ENCODE measurements at places on chromosomes 6 and 20. TPM values are rescaled to one million over a fixed set of nuclear protein-coding genes. Genes with fewer than 3 reads are reported as not detected.

Gene OTOR
- total RNA-seq = not detected

Gene UST
- 0.15 TPM for total RNA-seq

GRCh38 chr20:35248641-35249475 is 22.4 kb downstream of the MMP24 start:
- H3K36me3 ChIP-seq = no peaks in the 10 kb centered on the region
- H3K27me3 ChIP-seq = no peaks in the 10 kb centered on the region
- H3K4me1 ChIP-seq = no peaks in the 10 kb centered on the region
- no peak overlapping the region for H3K27ac ChIP-seq
- DNase-seq = no peak
- H3K4me3 ChIP-seq = no peak overlapping the region

DNA sequence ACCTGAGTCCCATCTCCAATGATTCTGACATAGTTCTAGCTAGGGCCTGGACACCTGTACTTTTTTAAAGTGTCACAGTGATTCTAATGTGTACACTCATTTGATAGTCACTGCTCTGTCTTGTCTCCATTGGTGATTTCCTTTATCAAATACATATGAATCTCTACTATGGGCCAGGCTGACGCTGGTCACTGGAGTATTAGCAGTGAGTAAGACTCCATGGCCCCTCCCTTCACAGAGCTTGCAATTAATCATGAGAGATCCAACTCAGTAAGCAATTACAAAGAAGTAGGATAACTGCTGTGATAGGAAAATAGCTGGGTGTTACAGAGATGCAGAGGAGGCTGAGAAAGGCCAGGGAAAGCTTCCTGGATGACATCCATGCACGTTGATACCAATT is 19.3 kb upstream of the SASH1 start:
- H3K4me1 ChIP-seq = no peaks in the 10 kb centered on the region
- no peak overlapping the region for H3K27ac ChIP-seq
- H3K4me3 ChIP-seq = no peak overlapping the region
- no peaks in the 10 kb centered on the region for H3K27me3 ChIP-seq
- DNase-seq = no peak
- H3K36me3 ChIP-seq = no peaks in the 10 kb centered on the region

DNA sequence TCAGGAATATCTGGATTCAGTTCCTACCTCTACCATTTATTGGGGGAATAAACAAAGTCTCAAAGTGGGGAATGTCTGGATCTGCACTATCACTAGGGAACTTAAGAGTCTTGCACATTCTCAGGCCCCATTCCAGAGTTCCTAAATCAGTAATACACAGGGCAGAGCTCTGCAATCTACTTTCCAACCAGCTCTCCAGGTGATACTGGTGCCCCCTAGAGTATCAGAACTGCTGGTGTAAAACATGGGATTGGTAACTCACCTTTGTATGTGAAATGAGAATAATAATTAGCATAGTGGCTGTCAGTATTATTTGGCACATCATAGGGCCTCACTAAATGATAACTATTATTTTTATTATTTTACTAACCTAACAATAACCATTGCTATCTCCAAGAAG is 278.8 kb upstream of the IMPG1 start:
- H3K27ac ChIP-seq = no peak overlapping the region
- H3K4me3 ChIP-seq = no peak overlapping the region
- no peaks in the 10 kb centered on the region for H3K27me3 ChIP-seq
- no peaks in the 10 kb centered on the region for H3K36me3 ChIP-seq
- DNase-seq = no peak
- no peaks in the 10 kb centered on the region for H3K4me1 ChIP-seq

DNA sequence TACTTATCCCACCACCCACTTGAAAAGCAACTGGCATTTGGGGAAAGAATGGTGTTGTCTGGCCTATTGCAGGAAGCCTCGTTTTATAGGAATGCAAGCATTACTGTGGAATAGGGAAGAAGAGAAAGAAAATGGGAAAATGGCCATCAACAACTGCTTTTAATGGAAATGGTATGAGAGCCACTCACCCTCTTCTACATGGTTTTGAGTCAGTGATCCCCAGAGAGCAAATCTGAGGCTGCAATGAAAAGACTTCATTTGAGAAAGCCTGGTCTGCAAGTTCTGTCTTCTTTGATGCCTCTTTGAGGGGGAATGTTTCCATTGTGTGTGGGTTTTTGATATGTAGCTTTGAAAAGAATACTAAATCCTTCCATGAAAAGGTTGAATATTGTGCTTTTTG is 172.3 kb upstream of the HDDC2 start:
- H3K4me3 ChIP-seq = no peak overlapping the region
- H3K4me1 ChIP-seq = no peaks in the 10 kb centered on the region

DNA sequence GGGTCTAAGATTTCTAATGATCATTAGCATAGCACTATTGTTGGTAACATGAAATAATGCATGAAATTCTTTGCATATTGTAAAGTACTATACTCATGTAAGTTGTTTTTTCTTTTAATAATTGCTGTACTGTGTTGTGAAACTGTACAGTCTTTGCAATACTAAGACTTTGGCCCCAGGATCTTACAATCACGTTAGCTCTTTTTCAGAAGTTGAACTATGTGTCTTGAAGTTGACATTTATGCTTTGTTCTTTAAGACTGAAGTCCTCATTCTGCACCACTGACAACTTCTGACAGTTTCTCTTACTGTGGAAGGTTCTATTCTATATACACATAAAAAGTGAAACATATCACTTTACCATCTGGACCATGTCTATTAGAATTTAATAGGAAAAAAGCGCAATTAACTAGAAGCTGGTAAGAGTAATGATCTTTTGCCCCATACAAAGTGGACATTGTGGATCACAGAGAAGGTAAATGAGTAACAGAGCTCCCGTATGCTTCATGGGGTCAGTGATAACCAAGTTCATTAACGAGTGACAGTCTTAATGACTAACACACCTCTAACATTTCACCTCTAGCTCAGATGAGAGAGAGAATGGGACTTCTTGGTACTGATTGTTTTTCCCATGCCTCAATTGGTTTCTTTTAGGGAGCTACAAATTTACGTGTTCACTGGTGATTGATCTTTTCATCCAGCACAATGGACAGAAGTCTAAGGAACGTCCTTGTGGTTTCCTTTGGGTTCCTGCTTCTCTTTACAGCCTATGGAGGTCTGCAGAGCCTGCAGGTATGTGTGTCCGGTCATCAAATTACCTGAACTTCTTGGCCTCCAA is at the start of gene UNC93A:
UNC93A (plus strand) TSS at position 530 of the 837 bp plus-strand sequence; CDS start at position 705, 175 bp downstream.
- DNase-seq = no peak
- H3K36me3 ChIP-seq = no peaks in the 10 kb centered on the region
- no peak within 1 kb of the TSS for H3K27ac ChIP-seq
- no peaks in the 10 kb centered on the region for H3K4me1 ChIP-seq

GRCh38 chr20:45206725-45207124 is at the start of gene SEMG1:
SEMG1 (plus strand) TSS chr20:45207033; CDS start chr20:45207054, 21 bp downstream.
- H3K4me3 ChIP-seq = no peak within 1 kb of the TSS
- no peak for DNase-seq
- peaks cover 19% of the 10 kb centered on the region for H3K27me3 ChIP-seq
- no peaks in the 10 kb centered on the region for H3K36me3 ChIP-seq

GRCh38 chr6:159527351-159527750 is 165.7 kb downstream of the SOD2 start:
- peaks cover 6% of the 10 kb centered on the region for H3K27me3 ChIP-seq
- H3K4me1 ChIP-seq = no peaks in the 10 kb centered on the region
- no peaks in the 10 kb centered on the region for H3K36me3 ChIP-seq
- DNase-seq = no peak
- H3K4me3 ChIP-seq = no peak overlapping the region
- no peak overlapping the region for H3K27ac ChIP-seq

Gene BMP7
- 11.5 TPM for total RNA-seq

GRCh38 chr20:62707276-62707920 is 1.2 kb upstream of the NTSR1 start:
- peaks cover 3% of the 10 kb centered on the region for H3K36me3 ChIP-seq
- H3K4me3 ChIP-seq = no peak overlapping the region
- no peak for DNase-seq

Gene KIF25
- 0.44 TPM for total RNA-seq

Gene VSX1
- total RNA-seq = 0.21 TPM
